Tongue (tissue), 3 donors: ENCODE measurements at places on chromosomes 1 and 21. TPM values are rescaled to one million over a fixed set of nuclear protein-coding genes. Genes with fewer than 3 reads are reported as not detected.

VWA5B1 gene
- total RNA-seq, result 0.31 TPM

S100A7A gene
- total RNA-seq, result not detected

FCGR3A gene
- total RNA-seq, result 3.4 TPM

OLIG2 gene
- total RNA-seq, result not detected

CFAP74 gene
- total RNA-seq, result 0.62 TPM
